SW480 (cell line): ENCODE measurements at places on chromosomes 6 and 20.

GRCh38 chr6:22117631-22118030, 179.2 kb downstream of the PRL start:
- DNase-seq, result no peak

- DNase-seq, result no peak
These were observed 98.1 kb upstream of the COL21A1 start for GRCh38 chr6:56345376-56345995.

DNA sequence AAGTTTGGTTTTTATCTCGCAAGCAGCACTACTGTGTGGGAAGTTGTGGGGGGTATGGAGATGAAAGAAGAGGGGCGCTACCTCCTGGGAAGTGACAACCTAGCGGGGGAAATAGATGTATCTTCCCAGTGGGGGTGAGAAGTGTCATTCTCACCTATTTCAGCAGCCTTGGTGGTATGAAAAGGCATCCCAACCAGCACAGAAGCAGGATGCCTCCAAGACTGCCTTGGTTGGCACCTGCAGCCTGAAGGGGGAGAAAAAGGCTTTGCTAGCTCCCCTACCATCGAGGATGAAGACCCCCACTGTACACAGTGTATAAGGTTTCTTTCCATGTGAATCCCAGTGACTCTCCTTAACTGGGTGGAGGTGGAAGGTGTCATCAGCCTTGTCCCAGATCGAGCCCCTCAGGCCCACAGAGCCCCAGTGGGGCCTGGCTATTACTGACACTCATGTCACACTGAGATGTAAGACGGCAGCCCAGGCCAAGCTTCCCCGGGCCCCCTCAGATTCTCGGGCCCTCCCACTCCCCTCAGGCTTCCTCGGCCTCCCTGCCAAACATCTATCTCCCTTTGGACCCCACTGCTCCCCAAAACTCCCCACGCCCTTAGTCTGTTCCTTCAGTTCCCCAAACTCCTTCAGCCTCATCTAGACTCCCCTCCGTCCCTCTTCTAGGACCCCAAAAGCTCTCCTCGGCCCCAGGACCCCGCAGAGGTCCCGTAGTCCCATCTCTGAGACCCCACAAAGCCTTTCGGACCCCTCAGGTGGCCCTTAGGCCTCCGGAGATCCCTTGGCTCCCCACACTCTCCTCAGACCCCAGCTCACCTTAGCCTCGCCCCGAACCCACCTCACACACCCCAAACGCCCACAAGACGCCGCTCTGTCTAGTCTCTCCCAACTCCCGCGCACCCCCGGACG, 688 bp downstream of the COMMD7 start:
- DNase-seq, result no peak

DNA sequence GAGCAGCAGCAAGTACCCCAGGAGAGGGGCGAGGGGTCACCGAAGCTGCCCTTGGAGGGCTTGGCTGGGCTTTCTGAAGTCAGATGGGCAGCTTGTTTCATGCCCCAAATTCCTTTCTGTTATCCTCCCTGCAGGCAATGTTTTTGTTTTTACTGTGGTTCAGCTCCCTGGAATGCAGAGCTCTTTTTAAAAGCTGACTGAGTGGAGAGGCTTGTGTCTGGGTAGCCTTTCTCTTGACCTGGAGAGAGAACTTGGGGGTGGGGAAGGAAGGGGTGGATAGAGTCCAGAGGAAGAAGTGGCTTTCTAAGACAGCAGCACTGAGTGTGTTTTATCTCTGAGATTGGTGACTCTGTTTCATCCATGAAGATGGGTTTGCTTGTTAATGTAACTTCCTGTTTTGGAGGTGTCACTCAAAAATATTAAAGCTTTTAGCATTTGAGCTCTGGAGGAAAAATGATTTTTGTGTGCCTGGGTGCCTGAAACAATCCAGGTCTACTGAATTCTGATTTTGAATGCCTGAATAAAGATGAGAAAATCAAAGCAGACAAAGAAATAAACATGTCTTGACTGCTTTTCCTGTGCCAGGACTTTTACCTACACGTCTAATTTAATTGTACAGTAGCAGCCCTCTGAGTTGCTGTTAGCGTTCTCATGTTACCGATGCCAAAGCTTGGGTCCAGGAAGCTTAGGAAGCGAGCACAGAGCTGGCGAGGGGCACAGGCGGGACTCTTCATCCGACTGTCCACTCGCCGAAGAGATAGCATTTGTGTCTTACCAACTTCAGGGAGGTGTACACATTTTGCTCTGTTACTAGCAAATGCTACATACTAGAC, 78.2 kb upstream of the EEF1E1 start:
- peak; percentile 1 for DNase-seq

DNA sequence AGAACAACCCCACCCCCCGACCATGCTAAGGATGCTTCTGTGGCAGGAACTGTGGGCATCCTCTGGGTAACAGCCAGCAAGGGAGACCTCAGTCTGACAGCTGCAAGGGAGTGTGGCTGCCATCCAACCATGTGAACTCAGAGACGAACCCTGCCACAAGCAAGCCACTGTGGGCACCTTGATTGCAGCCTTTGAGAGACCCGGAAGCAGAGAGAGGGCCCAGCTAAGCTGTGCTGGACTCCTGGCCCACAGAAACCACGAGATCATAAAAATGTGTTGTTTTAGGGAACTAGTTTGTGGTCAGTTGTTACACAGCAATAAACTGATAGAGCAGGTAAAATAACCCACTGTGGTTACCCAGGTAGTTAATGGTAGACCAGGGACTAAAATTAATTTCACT, 414.6 kb downstream of the CDH26 start:
- peak; percentile 86 for DNase-seq

DNA sequence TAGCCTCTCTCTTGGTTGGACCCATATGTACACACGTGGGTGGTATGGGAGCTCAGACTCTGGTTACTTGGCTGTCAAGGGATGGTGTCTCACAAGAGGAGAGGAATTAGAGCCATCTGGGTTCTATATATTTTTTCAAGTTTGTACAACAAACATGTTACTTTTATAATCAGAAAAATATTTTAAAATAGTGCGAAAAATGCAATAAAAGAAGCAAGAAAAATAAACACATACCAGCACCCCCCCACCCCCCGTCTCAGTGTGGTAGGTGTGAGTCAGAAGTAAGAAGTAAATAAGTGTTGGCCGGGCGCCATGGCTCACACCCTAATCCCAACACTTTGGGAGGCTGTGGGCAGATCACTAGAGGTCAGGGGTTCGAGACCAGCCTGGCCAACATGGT, 2.1 kb upstream of the TIAM2 start:
- no peak for DNase-seq

- DNase-seq, result no peak
These were observed 124.0 kb upstream of the ECI2 start for GRCh38 chr6:4259391-4259790.

DNA sequence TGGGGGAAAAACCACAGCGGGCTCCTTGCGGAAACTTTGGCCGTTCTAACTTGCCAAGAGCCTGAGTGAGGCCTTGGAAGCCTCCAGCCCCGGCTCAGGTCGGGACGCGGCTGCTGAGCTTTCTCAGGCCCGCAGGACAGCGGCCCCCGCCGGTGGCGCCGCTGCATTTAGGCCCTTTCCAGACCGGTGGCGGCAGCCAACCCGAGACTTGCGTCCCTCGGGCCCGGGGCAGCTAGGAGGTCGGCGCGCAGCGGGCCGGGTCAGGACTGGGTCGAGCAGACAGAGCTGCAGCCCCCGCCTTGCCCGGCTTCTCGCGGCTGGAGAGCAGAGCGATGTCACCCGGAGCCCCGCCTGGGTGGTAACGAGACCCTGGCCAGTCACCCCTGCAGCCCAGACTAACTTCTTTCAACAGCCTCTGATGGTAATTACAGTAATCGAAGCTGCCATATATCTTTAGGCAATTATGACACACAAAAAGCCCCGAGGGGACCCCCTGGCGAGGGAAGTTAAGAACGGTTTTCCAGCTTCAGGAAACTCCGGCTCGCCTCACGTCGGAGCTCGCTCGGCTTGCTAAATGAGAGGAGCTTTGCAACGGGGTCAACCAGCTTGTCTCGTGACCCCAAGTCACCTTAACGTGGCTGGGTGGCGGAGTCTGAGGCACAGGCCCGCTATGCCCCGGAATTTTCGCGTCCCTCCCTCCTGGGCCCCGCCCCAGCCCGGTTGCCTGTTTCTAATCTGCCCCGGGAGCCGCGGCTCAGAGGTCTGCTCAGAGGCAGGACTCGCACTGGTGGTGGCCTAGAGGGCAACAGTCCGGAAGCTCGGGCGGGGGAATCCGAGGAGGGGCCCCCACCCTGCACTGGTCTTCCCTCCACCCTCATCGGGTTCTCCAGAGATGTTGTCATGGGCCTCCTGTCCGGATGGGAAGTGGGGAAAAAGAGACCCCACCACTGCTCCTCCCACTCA, 3.0 kb downstream of the NR2E1 start:
- DNase-seq, result no peak

DNA sequence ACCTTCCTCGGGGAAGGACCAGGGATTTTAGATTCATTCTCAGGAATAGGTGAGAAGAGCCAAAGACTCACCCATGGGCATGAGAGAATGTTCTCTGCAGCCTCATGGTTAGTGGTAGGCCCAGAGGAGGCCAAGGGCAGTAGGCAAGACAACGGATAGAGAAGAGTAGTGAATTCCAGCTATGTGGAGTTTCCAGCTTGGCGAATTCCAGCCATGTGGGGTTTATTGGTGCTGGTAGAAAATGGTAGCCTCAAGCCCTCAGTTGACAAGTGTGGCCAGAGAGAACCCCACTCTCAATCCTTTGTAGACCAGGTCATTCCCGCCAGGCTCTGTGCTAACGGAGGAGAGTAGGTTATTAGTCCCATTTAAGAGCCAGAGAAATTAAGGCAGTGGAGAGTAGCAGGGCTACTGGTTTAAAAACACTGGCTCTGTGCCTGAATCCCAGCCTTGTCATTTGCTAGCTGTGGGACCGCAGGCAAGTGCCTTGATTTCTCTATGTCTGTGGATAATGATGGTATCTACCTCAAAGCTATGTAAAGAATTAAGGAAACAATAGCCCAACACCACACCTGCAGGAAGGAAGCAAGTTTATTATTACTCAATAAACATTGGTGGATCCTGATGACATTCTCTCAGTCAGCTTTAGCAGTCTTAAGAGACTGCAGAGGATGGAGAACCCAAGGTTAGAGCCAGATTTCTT, 2.0 kb upstream of the SLC9A8 start:
- peak; percentile 56 for DNase-seq

DNA sequence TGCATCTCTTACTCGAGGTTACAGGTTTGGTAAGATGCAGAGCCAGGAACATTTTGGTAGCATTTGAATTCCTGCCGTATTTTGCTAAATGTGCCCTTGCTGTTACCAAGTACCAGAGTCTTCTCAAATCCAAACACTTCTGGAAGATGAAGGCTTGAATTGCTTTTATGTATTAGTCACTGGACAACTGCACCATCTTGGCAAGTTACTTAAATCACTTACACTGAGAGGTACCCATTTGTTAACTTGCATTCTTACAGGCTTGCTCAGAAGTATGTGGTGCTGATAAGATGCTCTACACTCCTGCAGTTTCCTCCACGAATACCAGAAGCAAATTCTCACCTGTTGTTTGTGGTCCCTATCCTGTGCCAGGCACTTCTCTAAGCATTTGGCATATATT, 12.7 kb downstream of the IL22RA2 start:
- DNase-seq, result no peak

- no peak for DNase-seq
These were observed 7.6 kb downstream of the CD93 start for GRCh38 chr20:23078351-23079015.

GRCh38 chr6:4781426-4781825, 5.2 kb downstream of the CDYL start:
- no peak for DNase-seq

DNA sequence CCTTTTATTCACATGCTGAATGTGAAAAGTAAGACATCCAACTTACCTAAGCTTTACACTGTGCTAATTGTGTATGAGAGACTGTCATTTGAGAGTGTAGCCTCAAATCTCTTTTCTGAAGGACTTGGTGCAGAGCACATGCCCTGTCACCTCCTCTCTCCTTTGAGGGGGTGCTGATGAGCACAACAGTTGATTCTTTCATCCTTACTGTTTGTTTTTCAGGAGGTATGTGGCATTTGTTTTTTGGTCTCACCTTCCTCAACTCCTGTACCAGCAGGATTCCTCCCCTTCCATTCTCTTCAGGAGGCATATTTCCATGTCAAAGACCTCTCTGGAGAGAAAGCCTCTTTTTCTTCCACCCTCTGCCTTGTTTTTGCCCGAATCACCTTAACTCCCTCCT, 252.6 kb upstream of the CITED2 start:
- no peak for DNase-seq

DNA sequence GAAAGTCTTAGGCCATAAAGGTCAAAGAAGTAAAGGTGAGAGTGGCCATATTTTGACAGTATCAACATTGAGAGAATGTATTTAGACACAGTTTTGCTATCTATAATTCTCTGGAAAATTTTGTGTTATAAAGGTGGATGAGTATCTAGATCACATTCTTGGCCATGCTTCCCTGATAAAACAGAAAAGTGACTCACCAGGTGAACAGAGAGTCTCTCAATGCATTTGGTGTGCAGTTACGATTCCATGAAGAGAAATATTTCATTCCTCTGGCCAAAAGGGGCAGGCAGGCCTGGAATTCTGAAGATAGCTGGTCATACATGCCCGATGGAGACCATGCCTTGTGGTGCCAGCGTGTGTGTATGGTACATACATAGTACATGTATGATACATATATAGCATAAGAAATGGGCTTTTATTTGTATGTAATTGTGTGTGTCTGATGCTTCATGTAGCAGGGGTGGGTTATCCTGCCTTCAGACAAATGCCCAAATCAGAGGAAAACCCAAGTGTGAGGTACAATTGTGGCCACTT, 164.0 kb downstream of the SOBP start:
- DNase-seq, result no peak

GRCh38 chr6:146876271-146877151, 277.7 kb downstream of the ADGB start:
- no peak for DNase-seq

- no peak for DNase-seq
These were observed 1252.8 kb upstream of the GJE1 start for GRCh38 chr6:140879946-140880345.

GRCh38 chr6:79057746-79058145, 20.3 kb downstream of the PHIP start:
- DNase-seq, result no peak

DNA sequence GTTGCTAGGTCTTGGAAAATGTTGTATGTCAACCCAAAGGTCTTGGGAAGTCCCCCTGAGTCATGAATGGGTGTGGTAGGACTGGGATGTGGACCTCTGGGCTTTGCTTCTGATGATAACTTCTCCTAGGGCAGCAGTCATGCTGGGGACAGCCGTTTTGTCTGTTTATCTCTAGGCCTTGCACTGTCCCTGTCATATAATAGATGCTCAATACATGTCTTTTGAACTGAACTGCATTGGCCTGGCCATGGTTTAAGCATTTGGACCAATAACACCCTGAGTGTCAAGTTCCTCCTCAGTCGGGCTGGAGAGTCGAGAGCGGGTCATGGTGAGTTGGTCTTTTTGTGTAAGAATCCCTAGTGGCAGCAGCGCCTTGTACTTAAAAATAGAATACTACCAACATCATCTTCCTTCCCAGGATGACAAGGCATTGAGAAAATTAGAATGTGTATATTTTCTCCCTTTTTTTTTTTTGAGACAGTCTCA, 43.1 kb downstream of the E2F3 start:
- DNase-seq, result no peak

- no peak for DNase-seq
These were observed 21.8 kb upstream of the TMEM170B start for GRCh38 chr6:11515763-11516162.
